AG20443 (cell line): ENCODE measurements at places on chromosomes 5 and 9.

- peak; percentile 39 for DNase-seq
These were observed 22.0 kb downstream of the SLC36A1 start for GRCh38 chr5:151469386-151469785.

DNA sequence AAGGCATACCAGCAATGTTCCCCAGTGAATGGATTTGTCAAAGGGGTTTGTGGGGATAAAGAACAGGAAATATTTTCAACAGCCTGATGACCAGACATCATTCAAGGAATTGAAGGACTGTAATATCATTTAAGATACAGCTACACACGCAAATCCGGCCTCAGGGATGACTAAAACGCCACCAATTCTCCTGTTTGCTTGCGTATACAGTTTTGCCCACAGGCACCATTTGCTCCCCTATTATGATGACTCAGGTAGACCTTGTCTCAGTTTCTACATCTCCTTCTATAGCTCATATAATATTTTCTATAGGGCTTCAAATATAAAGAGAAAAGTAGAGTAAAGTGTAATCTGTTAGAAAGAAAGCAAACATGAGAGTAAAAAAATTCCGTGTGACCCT, 29.7 kb upstream of the ITGA1 start:
- no peak for DNase-seq

DNA sequence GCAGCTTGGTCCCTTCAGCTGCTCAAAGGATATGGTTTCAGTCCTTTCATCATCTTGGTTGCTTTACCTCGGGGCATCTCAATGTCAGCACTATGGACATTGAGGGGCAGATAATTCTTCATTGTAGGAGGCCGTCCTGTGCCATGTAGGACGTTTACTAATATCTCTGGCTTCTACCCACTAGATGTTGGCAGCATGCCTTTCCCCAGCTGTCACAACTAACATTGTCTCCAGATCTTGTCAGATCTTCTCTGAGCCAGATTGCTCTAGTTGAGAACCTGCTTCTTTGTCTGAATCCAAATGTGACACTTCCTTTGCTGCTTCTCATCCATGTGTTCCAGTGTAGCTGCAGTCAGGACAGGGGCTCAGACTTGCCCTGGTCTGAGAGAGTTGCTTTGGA, 10.3 kb downstream of the PTPA start:
- DNase-seq = peak; percentile 24

- no peak for DNase-seq
These were observed 9.9 kb upstream of the PCSK5 start for GRCh38 chr9:75880618-75881017.

DNA sequence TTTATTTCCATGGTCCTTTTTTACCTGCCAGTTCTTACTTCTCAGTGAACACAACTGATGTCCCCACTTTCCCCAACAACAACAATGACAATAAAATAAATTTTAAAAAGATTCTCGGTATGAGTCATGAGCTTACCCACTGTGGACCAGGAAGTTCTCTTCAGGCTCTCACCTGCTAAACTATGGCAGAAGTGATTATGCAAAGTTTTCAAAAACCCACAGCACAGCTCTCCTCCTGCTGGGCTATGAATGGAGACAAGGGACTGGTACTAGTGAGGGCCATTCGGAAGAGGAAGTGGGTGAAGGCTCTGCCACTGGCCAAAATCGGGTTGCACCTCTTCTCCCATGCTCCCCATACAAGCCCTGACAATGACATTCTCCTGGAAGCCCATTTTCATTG, 429.4 kb downstream of the PIK3R1 start:
- DNase-seq = no peak

- no peak for DNase-seq
These were observed 80.2 kb upstream of the MIER3 start for GRCh38 chr5:57032151-57032551.

- no peak for DNase-seq
These were observed 113.8 kb downstream of the GNAQ start for GRCh38 chr9:77917800-77918199.

GRCh38 chr9:27529316-27530278, at the start of gene MOB3B:
MOB3B (minus strand) TSS chr9:27529814; CDS start chr9:27455550, 74,264 bp downstream.
- DNase-seq = peak; percentile 91

- no peak for DNase-seq
These were observed 134.9 kb downstream of the PRDM6 start for GRCh38 chr5:123223921-123224320.

DNA sequence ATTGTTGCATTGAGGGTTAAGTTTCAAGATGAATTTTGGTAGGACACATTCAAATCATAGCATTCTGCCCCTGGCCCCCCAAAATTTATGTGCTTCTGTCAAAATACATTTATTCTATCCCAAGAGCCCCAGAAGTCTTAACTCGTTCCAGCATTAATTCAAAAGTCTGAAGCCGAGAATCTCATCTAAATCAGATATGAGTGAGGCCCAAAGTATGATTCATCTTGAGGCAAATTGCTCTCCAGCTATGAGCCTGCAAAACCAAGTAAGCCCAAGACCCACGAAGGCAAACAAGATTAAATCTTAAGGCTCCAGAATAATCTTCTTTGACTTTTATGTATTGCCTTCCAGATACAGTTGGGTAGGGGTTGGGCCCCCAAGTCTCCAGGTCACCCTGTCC, 19.2 kb downstream of the TNPO1 start:
- no peak for DNase-seq

DNA sequence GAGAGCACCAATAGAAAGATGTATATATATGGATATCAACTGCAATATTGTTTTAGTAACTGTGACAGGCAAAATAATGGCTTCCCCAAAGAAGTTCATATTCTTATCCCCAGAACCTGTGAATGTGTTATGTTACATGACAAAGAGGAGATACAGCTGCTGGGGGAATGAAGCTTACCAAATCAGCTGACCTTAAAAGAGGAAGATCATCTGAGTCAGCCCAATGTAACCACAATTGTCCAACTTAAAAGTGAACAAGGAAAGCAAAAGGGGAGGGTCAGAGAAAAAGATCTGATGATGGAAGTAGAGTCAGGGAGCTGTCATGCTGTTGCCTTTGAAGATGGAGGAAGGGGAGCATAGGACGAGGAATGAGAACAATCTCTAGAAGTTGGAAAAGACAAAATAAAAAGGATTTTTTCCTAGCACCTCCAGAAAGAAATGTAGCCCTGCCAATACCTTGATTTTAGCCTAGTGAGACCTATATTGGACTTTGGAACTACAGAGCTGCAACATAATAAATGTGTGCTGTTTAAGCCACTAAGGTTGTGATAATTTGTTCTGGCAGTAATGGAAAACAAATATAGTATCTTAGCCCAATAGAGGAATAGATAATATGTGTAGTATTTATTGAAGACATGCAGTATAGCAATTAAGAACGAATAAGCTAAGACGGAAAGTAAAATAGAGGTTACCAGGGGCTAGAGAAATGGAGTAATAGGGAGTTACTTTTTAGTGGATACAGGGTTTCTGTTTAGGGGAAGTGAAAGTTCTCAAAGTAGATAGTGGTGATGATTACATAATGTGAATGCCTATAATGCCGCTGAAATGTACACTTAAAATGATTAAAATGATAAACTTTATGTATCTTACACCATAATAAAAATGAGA, 115.9 kb downstream of the PIK3R1 start:
- no peak for DNase-seq

DNA sequence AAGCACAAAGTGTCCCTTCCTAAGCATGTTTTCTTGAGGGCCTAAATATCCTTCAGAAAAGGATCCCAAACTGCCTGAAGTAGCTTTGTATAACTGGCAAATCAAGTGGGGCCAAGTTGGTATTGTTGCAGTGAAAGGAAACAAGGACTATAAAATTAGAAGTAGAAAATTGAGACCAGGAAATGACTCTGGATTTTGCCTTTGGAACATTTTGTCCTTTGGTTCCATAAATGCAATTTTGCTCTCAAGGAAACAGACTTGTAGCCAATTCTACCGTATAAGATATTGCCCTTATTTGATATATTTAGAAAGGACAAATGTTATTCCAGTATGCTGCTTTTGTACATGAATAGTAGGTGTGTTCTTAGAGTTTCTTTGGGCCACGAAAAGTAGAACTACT, 34.4 kb downstream of the RABGAP1 start:
- DNase-seq = no peak

DNA sequence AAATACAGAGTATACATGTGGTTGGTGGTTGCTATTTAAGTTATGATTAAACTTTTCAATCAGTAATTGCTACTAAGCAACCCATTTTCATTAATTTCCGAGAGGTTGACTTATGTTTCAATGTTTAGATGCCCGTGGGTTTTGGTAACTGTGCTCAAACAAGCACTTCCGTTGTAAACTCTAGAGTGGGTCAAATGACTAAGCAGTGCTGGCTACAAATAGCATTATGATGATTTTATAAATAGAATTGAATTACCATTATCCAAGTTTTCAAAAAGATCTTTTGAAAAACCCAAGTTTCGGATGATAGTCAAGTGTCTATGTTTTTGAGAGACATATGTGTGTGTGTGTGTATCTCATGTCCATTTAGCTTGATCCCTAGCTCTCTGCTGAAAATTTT, 2369.4 kb upstream of the ACO1 start:
- DNase-seq = no peak

GRCh38 chr5:73282383-73282782, 109.4 kb downstream of the TMEM174 start:
- no peak for DNase-seq

GRCh38 chr5:116646611-116647289, 72.1 kb upstream of the SEMA6A start:
- no peak for DNase-seq

DNA sequence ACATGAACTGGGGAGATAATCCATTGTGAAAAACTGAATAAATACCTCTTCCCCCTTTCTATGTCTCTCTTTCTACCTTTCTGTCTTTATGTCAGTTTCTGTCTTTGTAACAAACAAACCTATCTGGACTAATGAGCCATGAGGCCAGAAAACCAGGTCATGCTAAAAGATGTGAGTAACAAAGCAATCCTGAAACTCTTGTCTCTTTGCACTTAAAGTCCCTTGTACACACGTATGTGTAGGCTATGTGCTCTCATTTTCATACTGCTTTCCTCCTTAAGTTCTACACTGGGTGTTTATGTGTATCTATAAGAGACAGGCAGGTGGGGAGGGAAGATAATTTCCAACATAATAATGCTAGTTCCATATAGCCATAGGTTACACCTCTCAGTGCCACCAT, 123.8 kb upstream of the PTGER4 start:
- no peak for DNase-seq

GRCh38 chr9:18250053-18250452, 223.9 kb upstream of the ADAMTSL1 start:
- DNase-seq = no peak

DNA sequence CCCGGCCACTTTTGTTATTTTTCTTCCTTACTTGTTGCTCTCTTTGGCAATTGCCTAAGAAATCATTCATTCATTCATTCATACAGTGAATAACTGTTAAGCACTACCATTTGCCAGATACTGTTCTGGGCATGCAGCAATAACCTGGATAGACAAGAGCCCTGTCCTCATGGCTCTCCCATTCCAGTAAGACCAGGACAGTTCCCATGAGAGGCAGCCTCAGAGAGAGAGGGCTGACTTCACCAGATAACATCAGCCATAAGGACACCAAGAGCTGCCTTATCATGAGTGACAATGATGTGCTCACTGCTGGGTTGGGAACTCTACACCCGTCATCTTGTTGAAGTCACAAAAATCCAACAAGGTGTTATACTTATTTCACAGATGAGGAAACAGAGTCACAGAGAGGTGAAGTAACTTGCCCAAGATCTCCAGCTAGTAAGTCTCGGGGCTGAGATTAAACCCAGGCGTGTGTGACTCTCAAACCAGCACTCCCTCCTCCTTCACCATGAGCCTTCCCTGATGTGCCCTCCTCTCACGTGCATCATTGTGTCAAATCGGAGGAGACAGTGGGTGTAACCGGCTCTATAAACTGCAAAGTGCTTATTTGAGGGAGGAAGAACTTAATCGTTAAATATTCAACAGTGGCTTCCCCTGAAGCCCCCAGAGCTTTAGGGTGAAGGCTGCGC, 61.1 kb upstream of the TBC1D2 start:
- DNase-seq = no peak

DNA sequence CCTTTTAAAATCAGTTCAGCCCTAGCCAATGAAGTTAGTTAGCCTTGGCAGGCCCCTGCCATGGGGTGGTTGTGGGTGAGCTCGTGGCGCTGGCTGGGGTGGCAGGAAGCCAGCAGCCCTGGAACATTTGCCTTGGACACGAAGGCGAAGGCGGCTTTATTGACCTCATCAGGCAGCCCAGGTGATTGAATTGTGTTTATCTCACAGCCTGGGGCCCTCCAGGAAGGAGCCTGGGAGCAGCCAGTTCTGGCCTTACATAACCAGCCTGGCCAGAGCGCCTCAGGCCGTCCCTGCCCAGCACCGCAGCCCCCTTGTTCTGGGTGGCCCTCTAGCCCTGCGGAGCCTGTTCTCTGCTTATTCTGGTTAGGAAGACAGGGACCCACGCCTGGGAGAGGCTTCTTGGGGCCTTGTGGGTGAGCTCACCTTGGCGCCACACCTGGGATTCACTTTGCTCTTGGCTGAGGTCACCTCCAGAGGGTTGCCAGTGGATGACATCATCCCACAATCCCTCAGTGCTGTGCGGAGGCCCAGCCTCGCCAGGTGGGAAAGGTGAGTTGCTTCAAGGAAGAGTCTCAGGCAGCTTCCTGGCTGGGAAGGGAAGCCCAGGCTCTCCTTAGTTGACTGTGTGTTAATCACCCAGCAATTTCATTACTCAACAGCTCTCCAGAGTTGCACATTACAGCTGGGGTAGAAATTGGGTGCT, 54.4 kb upstream of the RPL26L1 start:
- DNase-seq = peak; percentile 30

- DNase-seq = no peak
These were observed 216.7 kb downstream of the CDH18 start for GRCh38 chr5:19771174-19771835.

GRCh38 chr5:54721116-54721515, 203.6 kb downstream of the SNX18 start:
- DNase-seq = no peak

DNA sequence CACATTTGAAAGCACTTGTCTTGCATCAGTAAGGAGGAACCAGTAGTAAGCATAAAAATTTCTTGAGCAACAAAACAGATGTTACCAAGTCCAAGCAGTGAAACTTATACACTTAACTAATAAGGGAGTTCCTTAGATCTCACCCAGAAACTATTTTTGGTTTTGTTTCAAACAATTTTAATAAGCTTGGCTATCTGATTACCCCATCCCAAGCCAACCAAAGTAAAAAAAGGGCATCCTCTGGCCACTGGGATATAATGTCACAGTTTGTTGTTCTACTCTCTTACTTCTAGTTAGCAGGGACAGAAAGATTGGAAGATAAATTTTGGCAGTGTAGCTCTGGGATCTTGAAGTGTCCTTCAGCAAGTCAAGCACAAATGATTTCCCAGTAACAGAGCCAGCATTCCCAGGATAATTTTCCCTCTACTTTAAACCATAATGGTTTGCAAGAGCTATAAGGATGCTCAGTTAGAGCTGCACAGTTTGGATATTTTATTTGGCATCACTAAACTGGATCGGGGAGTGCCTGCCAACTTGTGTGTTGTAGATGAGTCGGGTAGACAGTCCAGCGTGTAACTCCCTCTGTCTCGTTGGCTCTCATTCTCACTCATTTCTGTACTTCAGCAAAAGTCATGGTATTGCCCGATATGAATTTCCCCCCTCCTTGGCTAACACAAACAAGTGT, 161.9 kb upstream of the HMHB1 start:
- peak; percentile 55 for DNase-seq

- no peak for DNase-seq
These were observed 28.8 kb downstream of the GCNT4 start for GRCh38 chr5:75023368-75024159.

- DNase-seq = no peak
These were observed 14.5 kb upstream of the ERGIC1 start for GRCh38 chr5:172819569-172819968.
